ENCODE measurements at places on chromosomes 1 and 21. TPM values are rescaled to one million over a fixed set of nuclear protein-coding genes. Genes with fewer than 3 reads are reported as not detected.

- no peak for DNase-seq
Observed at GRCh38 chr1:42211224-42211623, 46.7 kb upstream of the GUCA2A start.

GRCh38 chr1:12165342-12165741 is 1.4 kb upstream of the TNFRSF1B start:
- DNase-seq: no peak

The EVA1C gene
- 3.0 TPM for total RNA-seq

The CASZ1 gene
- 1.2 TPM for total RNA-seq

The KLHDC9 gene
- 3.7 TPM for total RNA-seq

The C21orf91 gene
- total RNA-seq: 13.0 TPM

The KCNN3 gene
- 0.16 TPM for total RNA-seq

The ARHGAP30 gene
- not detected for total RNA-seq

Measured in osteocyte (in vitro differentiated cells).